ENCODE measurements at places on chromosomes 5 and 9. TPM values are rescaled to one million over a fixed set of nuclear protein-coding genes. Genes with fewer than 3 reads are reported as not detected.

ADAMTS2 gene
- total RNA-seq: not detected

TLR4 gene
- total RNA-seq: 0.52 TPM

GRCh38 chr5:55823151-55823796 lies 27.9 kb upstream of the IL31RA start:
- no peak for DNase-seq

GRCh38 chr5:150278916-150279315 lies 10.7 kb downstream of the CAMK2A start:
- no peak for DNase-seq

- no peak for DNase-seq
Measured at GRCh38 chr5:125232779-125233230, 486.4 kb upstream of the ZNF608 start.

GRCh38 chr5:180251141-180251540 lies 40.7 kb downstream of the MAPK9 start:
- DNase-seq: no peak

- DNase-seq: no peak
Measured at GRCh38 chr9:77507212-77507961, 140.7 kb downstream of the GNA14 start.

DNA sequence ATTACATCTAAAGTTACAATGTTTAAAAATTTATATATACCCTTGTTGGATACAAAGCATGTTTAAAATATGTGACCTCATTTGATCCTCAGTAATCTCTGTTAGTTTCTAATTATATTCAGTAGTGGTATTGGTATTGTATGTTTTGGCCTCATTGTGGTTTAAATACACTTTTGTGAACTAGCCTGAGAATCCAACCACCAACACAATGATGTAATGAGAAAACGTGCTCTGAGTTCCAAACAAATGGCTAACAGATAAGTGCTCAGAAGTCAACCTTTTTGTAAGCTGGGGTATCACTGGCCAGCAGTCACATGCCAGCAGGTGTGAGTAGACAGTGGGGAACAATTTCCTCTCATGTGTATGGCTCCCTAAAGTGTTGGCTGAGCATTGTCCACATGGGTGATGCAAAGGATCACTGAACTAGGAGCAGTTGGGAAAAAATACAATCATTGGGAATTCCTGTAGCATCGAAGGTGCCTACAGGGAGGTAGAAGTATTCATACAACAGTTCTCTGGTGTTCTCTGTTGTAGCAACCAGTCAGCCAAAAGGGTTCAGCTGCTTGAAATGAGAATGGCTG lies 56.1 kb downstream of the DOCK8 start:
- no peak for DNase-seq

DNA sequence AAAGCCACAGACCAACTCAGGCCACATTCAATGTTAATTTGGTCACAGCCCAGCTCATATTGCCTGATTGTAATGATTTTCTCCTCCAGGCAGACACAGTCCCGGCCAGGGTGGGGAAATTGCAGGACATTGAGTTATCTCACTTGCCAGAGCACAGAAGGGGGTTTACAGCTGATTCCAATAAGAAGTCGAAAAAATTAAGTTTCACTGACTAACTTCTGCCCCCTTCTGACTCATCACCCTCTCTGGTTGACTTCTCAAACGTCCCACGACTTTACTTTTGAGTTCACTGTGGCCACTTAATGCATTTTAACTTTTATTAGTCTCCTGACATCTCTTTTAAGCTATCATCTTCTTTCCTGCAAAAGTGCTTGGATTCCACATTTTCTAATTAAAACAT lies 321.4 kb upstream of the WWC1 start:
- DNase-seq: no peak

GRCh38 chr9:130869250-130869649 lies 27.4 kb downstream of the QRFP start:
- DNase-seq: no peak

DNA sequence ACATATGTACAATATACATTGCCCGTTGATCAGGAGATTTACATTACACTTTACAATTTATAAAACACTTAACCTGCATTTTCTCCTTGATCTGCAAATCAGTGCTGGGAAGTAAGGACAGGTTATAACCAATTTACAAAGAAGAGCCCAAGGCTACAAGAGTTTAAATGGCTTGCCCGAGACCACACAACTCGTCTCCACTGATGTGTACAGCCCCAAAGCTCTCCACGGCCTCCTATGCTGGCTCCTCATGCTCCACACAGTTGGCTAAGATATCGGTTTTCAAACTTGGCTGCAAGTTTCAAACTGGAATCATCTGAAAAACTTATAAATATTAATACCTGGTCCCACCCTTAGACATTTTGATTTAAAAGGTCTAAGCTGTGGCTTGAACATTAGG lies 10.3 kb downstream of the ACTL7B start:
- no peak for DNase-seq

GRCh38 chr5:73856997-73857396 lies 231.0 kb downstream of the ARHGEF28 start:
- no peak for DNase-seq

Measured in naive thymus-derived CD8-positive, alpha-beta T cell (primary cell).